ENCODE measurements at places on chromosomes 13 and 19.
A peak's percentile ranks its signal among the peaks of the same experiment; 100 is the strongest.

DNA sequence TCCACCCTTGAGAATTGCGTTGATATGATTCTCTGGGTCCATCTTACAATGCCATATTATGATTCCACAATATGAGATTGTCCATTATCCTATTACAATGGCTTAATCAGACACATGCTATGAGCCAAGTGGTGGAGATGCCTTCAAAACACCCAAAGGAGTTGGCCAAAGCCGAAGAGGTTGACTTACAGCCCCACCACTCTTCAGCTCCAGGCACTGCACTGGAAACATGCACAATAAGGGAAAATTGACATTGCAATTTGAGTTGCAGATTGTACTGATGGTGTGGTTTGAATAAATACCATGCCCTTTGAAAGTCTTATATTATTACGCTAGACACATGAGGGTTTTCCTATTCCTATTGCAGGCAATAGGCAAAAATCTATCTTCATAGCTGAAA, 75.4 kb upstream of the TNFSF11 start:
- DNase-seq = no peak

- no peak for DNase-seq
Measured at GRCh38 chr13:110507678-110508381, 53.7 kb downstream of the RAB20 start.

- DNase-seq = no peak
Measured at GRCh38 chr13:102873653-102874052, 27.8 kb downstream of the ERCC5 start.

DNA sequence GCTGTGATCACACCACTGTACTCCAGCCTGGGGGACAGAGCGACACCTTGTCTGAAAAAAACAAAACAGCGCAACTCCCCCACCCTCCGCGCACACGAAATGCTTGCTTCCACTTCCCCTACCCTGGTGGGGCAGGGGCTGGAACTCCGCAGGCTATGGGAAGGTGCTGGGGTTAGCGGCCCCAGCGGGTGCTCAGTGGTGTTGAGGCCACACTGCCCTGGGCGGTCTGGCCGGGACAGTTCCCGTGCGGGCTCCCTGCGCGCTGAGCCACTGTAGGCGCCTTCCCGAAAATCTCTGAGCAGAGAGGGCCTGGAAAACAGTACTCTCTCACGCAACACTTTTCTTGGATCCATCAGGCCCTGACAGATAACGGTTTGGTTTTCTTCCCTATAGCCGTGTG, 1.1 kb upstream of the WTIP start:
- no peak for DNase-seq

GRCh38 chr19:32891609-32892008, 22.0 kb upstream of the SLC7A9 start:
- no peak for DNase-seq

GRCh38 chr13:69292789-69293425, 814.7 kb upstream of the ATXN8OS start:
- no peak for DNase-seq

DNA sequence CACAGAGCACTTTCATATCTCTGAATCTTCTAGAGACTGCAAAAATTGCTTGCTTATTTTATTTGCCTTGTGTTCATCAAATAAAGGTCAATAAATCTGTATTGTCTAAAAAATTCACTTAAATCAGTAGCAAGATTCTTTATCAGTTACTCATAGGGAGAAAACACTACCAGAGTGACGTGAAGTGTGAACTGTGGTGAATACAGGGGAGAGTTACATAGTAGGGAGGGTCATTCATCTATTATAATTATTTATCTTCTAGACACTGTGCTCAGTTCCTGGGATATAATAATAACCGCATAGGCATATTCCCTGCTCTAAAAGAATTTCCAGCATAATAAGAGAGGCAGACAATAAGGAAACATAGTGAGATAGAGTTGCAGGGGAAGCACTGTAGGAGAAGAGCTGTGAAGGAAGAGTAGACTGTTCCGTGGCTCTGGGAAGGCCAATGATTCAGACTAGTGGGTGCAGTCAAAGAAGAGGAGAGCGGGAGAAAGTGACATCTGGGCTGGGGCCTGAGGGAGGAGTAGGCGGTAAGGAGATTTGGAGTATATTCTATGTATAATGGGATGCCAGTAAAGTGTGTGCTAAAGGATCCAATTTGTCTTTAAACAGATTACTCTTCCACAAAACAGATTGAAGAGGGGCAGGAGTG, 84.0 kb upstream of the TDRD3 start:
- DNase-seq = no peak

- no peak for DNase-seq
Measured at GRCh38 chr13:99000137-99000536, 22.3 kb upstream of the DOCK9 start.

GRCh38 chr19:14395710-14396336, 14.6 kb downstream of the ADGRE5 start:
- no peak for DNase-seq

DNA sequence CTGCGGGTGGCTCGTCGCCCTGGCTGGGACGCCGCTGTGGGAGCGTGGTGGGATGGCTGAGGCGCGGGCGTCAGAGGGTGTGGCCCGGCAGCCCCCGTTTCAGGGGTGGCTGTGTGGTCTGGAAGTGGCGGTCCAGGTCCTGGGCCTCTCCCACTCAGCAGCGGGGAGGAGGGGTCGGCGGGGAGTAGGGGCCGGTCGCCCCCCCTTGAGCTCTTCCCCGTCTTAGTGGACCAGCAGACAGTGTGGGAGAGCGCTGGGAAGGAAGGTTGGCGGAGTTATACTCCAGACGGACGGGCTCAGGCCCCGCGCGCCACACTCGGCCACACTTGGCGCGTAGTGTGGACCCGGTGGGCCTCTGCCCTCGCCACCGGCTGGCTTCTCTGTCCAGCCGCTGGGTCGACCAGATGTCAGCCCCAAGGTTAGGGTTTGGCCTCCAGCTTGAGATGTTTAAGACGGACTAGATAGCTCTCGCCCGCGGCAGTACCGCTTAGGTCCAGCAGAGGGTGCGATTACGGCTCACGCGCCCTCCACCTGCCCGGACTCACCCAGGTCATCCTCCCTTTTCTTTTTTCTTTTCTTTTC, 21.7 kb upstream of the ZNF429 start:
- no peak for DNase-seq

GRCh38 chr19:10533646-10534386, 9.9 kb upstream of the ATG4D start:
- no peak for DNase-seq

DNA sequence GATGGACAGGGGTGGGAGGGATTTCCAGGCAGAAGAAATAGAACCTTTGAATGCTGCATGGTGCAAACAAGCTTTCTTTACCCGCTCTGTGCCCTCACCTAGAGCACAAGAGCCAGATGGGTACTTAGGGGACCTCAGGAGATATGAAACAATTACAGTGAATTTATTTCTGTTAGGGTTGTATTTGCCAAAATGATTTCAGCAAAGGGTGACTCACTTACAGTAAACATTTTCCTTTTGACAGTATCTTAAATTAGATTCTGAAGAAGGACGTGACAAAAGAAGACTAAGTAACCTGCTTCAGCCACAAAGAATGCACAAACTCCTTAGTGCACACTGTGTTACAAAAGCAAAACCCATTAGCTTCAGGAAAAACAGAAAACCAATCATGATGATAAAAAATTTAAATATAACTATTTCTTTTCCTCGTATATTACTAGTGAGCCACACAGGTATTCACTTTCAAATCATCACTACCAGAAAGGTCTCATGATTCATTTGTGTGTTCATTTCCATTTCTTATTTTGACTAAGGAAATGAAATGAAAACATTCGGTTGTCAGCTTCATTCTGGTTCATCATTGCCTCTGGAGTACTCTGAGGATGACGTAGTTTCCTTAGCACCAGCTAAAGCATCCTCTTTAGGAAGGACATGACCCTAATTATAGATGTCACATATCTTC, 158.8 kb downstream of the NHLRC3 start:
- no peak for DNase-seq

- DNase-seq = no peak
Measured at GRCh38 chr13:60155978-60156377, 7.8 kb downstream of the DIAPH3 start.

- no peak for DNase-seq
Measured at GRCh38 chr13:100753376-100753775, 78.8 kb upstream of the TMTC4 start.

DNA sequence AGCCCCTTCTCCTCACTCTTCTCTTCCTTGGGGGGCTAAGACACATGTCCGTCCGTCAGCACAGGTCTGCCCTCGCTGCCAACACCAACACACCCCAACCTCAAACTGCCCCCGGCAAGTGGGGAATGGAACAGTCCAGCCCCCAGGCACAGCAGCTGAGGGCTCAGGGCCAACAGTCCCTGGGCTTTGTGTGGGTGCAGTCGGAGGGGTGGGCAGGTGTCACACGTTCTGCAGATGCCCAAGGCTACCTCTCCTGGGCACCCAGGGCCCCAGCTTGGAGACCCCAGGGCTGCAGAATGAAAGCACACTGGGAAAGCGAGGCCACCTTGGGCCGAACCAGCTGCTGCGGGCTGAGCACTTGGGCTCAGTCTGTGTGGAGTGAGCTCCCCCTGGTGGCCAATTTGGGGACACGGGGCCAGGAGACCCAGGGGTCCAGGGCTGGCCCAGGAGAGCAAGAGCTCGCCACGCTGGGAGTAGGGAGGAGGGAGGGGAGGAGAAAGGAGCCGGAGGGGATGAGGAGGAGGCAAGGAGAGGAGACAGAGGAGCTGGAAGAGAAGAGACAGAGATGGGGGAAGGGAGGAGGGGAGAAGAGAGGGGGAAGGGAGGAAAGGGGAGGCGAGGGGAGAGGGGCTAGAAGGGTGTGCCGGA, 14.0 kb upstream of the ATP8B3 start:
- DNase-seq = peak; percentile 64

DNA sequence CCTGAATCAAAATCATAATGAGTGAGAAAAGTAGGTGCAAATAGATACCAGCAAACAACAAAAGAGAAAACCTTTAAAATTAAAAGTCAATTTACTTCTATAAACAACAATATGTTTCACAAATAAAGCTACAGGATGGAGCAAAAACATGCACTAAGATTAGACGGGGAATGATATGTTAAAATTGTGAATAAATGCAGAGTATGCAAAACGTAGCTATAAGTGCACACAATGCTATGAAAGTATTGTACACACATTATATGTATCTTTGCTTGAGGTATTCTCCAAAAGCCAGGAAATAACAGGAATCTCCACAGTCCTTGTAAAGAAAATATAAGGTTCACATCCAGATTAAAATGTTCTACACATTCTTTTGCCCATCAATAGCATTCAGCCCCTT, 523.9 kb downstream of the EFNB2 start:
- DNase-seq = no peak

GRCh38 chr19:42255766-42256745, 1.1 kb upstream of the ERF start:
- no peak for DNase-seq
